ENCODE measurements at places on chromosomes 3 and 15.

DNA sequence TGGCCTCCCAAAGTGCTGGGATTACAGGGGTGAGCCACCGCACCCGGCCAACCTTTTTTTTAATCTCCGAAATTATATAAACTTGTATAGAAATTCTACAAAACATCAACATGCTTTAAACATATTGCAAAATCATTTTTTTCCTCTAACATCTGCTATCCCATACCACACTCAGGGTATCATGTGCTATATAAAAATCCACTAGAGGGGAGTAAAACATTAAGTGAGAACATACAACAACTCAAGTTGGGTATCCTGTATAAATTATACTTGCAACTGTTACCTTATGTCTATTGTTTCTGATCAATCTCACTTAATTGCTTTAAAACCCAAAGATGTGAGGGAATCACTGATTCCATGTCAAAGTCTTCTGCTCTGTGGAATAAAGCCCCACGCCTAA is 71.9 kb upstream of the FBN1 start:
- no peak for DNase-seq

DNA sequence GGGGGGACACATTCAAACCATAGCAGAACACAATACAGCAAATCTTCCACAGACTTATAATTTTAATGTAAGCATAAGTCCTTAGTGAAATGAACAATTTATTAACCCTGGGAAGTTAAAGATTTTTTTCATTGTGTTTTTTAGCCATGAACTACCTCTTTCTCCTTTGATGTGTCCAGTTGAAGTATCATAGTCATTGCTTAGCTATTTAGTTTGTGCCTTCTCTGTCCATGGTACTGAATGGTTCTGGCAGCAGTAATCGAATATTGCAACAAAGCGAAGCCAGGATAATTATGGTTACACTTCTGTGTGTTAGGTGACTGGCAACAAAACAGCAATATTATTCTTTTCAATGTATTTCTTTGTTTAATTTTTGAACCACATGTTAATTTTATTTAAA is 403.0 kb upstream of the ONECUT1 start:
- DNase-seq, result peak; percentile 72

DNA sequence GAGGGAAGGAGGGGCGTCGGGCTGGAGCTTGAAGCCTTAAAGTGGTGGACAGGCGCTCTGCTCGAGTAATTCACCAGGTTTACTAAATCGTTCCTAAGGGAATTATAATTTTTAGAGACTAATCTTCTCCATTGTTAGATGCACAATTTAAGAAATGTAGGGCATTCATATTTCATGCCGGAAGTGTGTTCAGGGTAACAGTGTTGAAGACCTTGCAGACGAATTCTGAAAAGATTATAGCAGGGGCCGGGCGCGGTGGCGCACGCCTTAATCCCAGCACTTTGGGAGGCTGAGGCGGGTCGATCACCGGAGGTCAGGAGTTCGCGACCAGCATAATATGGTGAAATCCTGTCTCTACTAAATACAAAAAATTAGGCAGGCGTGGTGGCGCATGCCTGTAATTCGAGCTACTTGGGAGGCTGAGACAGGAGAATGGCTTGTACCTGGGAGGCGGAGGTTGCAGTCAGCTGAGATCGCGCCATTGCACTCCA is 365 bp upstream of the GTF2A2 start:
- no peak for DNase-seq

GRCh38 chr3:135918600-135918999 is 46.9 kb upstream of the PPP2R3A start:
- DNase-seq, result peak; percentile 24

GRCh38 chr3:114973536-114973935 is 173.6 kb downstream of the ZBTB20 start:
- peak; percentile 25 for DNase-seq

GRCh38 chr15:60020736-60021135 is 16.6 kb downstream of the FOXB1 start:
- no peak for DNase-seq

GRCh38 chr15:88490036-88490435 is 22.5 kb downstream of the MRPS11 start:
- DNase-seq, result no peak

DNA sequence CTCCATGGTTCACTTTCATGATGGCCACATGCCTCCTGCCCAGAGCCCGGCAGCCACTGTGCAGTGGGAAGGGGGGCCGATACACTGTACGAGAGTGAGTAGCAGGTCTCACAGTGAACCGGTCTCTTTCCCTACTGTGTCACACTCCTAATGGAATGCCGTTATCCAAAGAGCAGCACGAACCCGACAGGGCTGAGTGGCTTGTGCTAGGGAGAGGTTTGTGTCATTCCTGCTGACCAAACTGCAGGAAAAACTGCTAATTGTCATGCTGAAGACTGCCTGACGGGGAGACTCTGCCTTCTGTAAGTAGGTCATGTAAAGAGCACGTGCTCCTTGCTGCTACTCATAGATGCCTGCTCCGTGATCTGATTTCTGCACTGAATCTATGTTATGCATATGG is 105.1 kb downstream of the ARPP21 start:
- peak; percentile 86 for DNase-seq

DNA sequence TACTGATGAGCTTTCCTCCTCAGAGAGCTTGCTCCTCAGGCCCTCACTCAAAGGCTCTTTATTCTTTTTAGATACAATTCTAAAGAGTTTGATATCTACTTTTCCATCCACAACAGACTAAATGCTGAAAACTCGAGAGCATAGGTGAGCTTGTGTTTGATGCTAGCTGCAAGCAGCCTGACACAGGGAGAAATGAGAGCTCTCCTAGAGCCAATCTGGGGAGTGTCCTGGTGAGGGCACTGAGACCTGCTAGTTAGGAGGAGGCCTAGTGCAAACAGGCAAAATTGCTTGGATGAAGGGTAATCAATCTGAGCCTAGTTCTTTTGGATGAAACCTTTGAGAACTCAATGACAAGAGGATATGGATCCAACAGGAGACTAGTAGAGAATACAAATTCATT is 300.8 kb downstream of the ZBTB20 start:
- DNase-seq, result no peak

DNA sequence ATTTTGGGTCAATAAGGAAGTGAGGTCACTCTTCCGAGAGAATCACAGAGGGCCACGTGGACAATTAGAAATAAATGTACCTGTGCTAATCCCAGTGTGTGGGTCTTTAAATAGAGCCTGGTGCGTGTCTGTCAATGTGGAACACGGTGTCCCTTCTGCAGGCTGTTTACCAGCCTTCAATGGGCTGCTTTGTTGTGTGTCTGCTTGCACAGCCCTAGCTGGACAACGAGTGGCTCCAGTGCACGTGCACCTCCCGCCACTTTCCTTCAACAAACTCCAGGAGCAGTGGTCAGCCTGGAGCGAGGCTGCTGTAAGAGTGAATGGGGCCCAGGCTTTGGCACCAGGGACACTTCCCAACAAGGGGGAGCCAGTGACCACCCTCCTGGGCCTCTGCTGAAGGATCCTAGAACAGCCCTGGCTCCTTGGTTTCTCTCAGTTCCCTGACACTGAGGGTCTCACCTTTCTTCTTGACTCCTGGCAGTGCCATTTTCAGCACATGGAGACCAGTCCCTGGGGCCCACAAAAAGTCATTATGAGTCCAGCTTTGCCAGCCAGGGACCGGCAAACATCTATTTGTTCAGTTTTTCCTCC is 76.1 kb downstream of the ISG20 start:
- no peak for DNase-seq

Measured in eye (tissue), 1 donor.